HTR-8/SVneo (cell line): ENCODE measurements at places on chromosomes 11 and 22.

- no peak for DNase-seq
These were observed 13.8 kb upstream of the IFITM3 start for GRCh38 chr11:334264-334994.

DNA sequence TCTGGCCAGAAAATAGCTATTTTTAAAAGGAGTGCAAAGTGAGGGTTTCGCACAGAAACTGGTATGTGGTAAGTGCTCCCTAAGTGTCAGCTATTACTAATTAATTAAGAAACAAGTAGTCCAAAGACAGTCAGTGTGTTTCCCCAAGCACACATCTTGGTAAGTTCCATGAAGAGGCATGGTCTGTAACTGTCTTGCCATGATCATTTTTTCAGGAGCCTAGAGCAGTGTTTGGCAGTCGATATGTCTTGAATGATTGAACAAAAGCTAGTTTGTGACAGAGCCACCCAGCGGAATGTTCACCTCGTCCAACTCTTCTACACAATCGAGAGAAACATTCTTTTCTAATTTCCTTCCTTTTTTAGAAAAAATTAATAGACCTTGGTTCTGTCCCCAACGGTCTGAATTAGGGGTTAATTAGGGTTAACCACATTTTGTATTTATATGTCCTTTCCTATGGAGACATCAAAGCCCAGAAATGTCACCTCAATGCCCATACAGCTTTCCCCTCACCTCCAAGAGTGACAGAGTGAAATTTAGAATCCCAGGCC lies 57.6 kb upstream of the FTH1 start:
- DNase-seq: no peak

DNA sequence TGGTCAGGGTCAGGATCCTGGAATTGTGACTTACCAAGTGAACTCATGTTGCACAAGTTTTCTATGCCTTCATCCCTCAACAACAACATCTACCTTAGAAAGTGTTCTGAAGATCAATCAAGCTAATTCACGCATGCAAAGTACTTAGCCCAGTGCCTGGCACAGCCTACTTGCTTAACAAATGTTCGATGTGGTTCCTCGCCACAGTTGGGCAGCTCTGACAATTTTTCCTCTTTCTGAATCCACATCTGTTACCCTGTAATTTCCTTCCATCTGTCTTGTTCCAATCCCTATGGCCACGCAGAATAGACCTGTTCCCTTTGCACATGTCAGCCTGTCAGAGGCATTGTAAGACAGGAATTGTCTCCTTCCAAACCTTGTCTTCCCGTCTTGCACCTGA lies 1415.2 kb downstream of the TBC1D22A start:
- DNase-seq: no peak

- no peak for DNase-seq
These were observed 3.4 kb upstream of the FAM83F start for GRCh38 chr22:39991159-39991860.

DNA sequence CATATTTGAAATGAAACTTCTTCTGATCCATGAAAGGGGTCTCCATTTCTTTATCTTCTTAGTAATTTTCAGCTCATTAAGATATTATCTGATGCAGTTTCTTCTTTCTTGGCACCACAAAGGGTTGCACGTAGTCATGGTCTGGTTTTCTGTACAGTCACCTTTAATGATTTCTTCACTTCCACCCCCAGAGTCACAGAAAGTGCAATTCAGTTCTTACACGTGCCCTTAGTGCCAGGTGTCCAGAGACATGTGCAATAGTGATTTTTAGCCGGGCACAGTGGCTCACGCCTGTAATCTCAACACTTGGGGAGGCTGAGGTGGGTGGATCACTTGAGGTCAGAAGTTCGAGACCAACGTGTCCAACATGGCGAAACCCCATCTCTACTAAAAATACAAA lies 202.8 kb upstream of the MTNR1B start:
- DNase-seq: no peak

- DNase-seq: no peak
These were observed 60.5 kb downstream of the DDI1 start for GRCh38 chr11:104096900-104097299.

DNA sequence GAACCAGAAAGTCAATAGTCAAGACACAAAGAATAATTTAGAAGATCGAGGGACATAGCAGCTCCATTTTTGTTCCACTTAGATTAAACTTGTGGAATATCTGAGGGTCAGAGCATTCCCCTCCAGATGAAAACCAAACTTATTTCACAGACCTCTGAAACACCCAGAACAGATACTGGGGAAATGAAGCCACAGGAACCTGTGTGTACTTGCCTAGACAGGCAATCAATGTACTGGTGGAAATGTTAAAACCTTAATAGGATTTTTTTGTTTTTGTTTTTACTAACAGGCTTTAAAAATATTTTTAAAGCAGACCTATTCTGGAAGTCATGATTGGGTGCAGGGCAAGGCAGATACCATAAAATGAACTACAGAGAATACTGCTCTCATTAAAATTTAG lies 4.1 kb upstream of the FAR1 start:
- no peak for DNase-seq

- no peak for DNase-seq
These were observed 157.6 kb upstream of the NARS2 start for GRCh38 chr11:78732246-78732645.

DNA sequence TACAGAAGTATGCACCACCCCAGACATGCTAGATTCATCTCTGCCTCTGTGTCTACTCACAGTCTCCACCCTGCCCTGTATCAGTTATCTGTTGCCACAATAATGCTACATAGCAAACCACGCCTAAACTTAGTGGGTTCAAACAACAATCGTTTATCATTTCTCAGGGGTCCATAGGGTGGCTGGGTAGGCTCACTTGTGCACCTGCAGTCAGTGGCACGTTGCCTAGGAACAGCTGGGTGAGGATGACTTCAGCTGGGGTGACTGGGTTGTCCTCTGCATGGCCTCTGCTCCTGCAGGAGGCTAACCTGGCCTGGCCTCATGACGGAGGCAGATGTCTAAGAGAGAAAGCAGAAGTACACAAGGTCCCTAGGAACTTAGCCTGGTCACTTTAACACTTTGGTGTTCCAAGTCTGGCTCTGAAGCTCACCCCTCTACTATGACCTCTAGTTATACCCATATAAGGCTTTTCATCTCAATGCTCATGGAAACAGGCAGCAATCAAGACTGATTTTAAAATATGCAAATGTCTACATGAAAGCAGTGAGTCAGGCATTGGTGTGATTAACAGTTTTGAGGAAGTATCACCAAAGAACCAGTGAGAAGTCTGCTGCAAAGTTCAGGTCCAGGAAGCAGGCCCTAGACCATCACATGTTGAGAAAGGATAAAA lies 10.7 kb downstream of the OLFML1 start:
- DNase-seq: no peak

DNA sequence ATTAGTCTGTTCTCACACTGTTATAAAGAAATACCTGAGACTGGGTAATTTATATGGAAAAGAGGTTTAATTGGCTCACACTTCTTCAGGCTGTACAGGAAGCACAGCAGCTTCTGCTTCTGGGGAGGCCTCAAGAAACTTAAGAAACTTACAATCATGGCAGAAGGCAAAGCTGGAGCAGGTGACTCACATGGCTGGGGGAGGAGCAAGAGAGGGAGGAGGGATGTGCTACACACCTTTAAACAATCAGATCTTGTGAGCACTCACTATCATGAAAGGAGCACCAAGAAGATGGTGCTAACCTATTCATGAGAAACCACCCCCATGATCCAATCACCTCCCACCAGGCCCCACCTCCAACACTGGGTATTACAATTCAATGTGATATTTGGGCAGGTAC lies 381.6 kb downstream of the ETS1 start:
- no peak for DNase-seq

- DNase-seq: no peak
These were observed 24.5 kb upstream of the CSTF3 start for GRCh38 chr11:33185756-33186155.

DNA sequence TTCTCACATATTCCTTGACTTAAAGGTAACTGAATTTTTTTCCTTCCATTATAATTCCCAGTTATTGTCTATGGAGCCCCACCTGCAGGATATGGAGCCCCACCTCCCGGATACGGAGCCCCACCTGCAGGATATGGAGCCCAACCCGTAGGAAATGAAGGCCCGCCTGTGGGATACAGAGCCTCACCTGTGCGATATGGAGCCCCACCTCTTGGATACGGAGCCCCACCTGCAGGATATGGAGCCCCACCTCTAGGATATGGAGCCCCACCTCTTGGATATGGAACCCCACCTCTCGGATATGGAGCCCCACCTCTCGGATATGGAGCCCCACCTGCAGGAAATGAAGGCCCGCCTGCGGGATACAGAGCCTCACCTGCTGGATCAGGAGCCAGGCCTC lies 28.1 kb downstream of the WBP2NL start:
- no peak for DNase-seq

DNA sequence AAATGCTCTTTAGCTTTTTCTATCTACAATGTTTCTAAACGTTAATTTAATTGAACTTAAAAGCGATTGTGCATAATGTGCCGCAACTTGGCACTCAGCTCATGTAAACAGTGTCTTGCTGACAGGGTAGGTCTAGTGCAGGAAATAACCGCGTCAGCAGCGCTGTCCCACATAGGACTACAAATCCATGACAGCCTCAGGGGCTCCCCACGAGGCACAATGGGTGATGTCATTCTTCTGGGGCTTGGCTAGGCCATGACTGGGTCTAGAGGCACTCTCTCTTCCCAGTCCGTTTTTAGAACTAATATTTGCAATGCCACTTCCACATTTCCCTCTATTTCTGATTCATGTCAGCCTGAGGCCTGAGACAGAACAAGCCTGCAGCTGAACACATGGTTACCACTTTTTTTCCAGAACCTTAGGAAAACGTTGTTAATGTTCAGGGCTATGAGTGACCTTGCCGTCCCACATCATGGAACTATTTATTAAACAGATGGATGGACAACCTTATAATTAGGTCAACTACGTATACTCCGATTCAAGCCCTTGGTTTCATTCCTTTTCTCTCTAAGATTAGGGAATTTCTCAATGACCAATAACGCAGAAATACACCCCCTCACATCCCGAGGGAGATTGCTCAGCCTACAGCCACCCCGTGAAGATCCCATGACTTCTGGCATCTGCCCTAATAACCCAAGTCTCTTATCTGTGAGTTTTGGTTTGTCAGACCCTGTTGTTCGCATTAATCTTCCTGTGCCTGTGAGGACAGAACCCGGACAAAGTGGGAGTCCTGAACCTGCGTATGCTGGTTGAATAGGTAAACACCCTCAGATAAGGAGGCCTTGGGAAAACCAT lies 19.4 kb upstream of the SNX32 start:
- no peak for DNase-seq

GRCh38 chr22:25953919-25954318 lies 211.9 kb downstream of the MYO18B start:
- no peak for DNase-seq

DNA sequence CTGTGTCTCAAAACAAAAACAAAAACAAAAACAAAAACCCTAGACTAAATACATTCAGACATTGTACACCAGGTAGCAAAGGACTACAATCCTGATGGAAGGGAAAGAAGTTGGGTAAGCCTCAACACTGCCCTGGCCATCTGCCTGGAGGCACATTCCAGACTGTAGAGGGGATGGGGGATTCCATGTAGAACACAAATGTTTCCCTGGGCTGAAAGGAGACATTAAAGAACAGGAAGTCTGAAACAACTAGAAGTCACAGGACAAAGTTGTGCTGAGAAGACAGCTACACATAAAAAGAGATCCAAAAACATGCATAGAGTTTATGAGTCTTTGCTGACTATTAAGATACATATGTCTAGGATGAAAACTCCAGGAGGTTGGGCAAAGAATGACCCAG lies 83.9 kb downstream of the RRAS2 start:
- DNase-seq: no peak

DNA sequence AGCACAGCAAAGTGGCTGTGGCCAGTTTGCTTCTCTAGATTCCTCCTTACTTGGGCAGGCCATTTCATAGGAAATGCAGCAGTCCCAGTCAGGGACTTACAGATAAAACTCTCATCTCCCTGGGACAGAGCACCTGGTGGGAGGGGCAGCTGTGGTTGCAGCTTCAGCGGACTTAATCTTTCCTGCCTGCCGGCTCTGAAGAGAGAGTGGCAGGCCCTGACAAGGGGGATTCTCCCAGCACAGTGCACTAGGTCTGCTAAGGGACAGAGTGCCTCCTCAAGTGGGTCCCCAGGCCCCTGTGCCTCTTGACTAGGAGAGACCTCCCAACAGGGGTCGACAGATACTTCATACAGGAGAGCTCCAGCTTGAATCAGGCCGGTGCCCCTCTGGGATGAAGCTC lies 1649.1 kb downstream of the LRRC4C start:
- no peak for DNase-seq
